ENCODE measurements at places on chromosomes 3 and 15.

GRCh38 chr15:68770216-68770615 lies 50.5 kb downstream of the ANP32A start:
- no peak for DNase-seq

GRCh38 chr3:73668391-73668790 lies 43.6 kb upstream of the PDZRN3 start:
- DNase-seq: no peak

DNA sequence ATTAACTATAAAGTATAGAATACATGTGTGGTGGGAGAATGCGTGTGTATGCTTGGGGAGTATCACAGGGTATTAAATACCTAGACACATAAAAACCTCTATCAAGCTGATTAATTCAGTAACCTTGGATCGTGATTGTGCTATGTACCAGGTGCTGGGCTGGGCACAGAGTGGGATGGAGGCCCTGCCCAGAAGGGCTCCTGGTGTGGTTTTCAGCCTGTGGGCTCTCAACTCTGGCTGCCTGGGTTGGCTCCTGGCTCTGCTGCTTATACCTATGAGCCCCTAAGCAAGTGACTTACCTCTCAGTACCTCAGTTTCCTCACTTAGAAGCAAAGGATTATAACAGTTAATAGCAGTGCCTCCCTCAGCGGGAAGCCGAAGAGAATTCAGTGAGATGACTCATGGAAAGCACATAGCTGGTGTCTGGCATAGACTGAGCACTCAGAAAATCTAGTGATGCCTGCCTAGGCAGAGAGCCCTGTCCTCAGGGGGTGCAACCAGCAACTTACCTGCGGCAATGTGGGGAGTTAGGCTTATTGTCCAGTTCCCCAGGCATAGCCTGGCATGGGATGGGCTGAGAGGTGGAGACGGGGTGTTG lies 90.6 kb upstream of the MYZAP start:
- no peak for DNase-seq

DNA sequence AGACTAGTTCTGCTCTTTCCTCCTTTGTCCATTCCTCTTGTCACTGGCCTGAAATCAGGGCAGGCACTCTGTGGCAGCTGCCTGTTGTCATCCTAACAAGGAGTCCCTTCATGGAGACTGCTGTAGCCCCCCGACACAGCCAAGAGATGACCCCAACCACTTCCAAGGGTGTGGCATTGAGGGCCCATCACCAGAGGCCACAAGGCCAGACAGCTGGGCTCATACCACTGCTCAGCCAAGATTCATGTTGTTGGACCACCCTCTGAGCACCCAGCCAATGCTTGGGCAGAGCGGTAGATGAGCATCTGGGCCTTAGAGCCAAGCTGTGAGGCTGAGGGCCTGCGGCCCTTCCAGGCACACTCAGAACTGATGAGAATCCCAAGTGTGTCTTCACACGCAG lies 85.4 kb downstream of the EPHB1 start:
- DNase-seq: no peak

DNA sequence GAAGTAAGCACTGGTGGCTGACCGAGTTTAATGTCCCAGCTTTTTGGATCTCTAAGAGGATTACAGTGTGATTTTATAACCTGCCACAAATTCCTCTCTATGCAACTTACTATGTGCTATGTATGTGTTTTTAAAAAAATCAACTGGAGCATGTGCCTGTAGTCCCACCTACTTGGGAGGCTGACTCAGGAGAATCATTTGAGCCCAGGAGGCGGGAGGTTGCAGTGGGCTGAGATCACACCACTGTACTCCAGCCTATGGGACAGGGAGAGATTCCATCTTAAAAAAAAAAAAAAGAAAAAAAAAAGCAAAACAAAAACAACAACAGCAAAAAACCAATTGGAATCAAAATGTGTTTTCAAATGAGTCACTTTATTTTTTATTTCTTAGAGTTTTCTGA lies 29.6 kb downstream of the DUT start:
- DNase-seq: no peak

DNA sequence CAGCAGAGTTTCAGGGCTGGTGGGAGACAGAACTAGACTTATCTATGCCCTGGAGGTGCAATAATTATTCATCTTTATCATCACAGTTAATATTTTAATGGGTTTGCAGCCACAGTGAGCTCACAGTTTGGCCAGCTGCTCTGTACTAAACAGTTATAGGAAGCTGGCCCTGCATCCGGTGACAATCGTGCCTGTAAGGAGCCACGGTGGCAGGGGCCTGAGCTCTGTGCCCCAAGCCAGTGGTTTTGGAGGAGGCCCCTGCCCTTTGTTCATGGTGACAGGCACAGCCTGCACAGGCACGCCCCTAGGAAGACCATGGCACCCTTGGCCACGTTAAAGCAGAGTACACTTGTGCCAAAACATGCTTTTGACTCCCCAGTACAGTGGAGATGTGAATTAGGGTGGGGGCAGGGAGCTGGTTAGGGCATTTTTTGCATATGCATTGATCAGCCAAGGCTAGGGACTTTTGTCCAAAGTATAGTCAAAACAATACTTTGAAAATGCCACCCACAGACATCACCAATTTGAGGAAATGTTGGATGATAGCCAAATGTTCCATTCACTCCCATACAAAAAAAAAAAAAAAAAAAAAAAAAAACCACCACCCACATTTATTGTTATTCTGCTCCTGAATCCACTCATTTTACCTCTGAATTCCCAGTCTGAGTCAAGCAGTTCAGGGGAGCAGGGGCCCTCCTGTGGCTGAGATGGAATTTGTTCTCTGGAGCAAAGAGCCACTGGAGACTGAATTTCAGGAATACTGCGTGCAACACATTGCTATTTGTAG lies 3.4 kb upstream of the RFTN1 start:
- no peak for DNase-seq

All from C1 segment of cervical spinal cord (tissue), 14 donors.